Kidney (tissue), 22 donors: ENCODE measurements at places on chromosomes 6 and 20. TPM values are rescaled to one million over a fixed set of nuclear protein-coding genes. Genes with fewer than 3 reads are reported as not detected.
A peak's percentile ranks its signal among the peaks of the same experiment; 100 is the strongest.

GRCh38 chr20:44187054-44187771 lies at the start of gene JPH2:
Gene JPH2, minus strand, starts transcription at chr20:44187188. Its CDS starts 483 bp downstream, at chr20:44186705.
- peak; percentile 56 for DNase-seq

- no peak for DNase-seq
Measured at GRCh38 chr6:15793826-15794225, 131.0 kb upstream of the DTNBP1 start.

DNA sequence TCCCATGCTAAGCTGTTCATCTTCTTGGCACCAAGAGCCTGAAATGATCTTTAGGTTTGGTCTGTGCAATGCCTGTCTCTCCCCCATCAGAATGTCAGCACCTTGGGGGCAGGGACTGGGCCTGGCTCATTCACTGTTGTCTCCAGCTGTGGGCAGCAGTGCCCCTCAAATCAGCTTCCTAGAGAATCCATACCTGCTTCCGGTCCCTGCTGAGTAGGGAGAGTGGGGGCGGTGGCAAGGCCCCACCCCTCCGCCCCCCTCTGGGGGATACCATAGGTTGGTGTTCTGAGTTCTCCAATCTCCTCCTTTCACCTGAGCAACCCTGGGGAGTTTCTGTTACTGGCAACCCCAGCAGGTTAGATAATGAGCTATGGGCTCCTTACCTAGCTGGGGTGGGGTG lies 19.2 kb upstream of the SPDEF start:
- no peak for DNase-seq

- DNase-seq: no peak
Measured at GRCh38 chr20:42779216-42779615, 410.5 kb downstream of the PTPRT start.

- DNase-seq: no peak
Measured at GRCh38 chr6:31882344-31882743, 3.5 kb upstream of the SLC44A4 start.

The GSTA3 gene
- not detected for total RNA-seq

The CST4 gene
- total RNA-seq: not detected

The C2 gene
- 38.7 TPM for total RNA-seq

The PNPLA1 gene
- total RNA-seq: 0.19 TPM
